DND-41 (cell line): ENCODE measurements at places on chromosomes 1 and 21.

DNA sequence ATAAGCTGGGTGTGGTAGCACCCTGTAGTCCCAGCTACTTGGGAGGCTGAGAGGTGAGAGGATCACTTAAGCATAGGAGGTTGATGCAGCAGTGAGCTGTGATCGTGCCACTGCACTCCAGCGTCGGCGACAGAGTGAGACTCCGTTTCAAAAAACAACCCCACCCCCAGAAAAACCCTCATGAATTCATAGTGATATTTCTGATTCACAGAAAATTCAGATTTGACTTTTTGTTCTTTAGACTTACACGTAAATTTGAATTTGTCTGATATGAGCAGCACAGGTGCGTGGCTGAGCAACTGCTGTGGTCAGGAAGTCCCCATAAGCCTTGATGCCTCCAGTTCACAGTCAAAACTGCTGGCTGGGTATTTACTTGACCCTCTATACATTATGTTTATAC, 10.0 kb upstream of the MORC3 start:
- H3K4me1 ChIP-seq, result no peaks in the 10 kb centered on the region
- H3K27ac ChIP-seq, result no peak overlapping the region
- no peaks in the 10 kb centered on the region for H3K36me3 ChIP-seq
- no peak for DNase-seq
- H3K27me3 ChIP-seq, result no peaks in the 10 kb centered on the region

DNA sequence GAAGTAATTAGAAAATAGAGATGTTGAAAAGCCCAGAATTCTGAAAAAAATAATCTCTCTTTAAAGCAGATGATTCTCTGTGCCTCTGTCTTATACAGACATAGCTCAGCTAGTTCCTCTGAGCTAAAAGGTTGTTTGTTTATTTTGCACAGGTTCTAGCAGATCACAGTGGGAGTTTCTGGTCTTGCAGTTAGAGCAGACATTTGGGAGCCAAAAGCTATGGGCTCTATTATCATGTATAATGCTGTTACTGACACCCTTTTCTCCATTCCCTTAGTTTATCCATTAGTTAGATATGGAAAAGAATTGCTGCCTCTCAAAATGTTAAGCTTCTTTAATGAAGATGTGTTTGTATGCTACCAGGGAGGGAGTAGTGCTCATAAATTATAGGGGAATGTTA, 20.5 kb upstream of the CD55 start:
- no peaks in the 10 kb centered on the region for H3K27me3 ChIP-seq
- no peak overlapping the region for H3K27ac ChIP-seq
- no peak overlapping the region for H3K4me3 ChIP-seq
- no peaks in the 10 kb centered on the region for H3K4me1 ChIP-seq
- DNase-seq, result no peak
- H3K36me3 ChIP-seq, result no peaks in the 10 kb centered on the region

DNA sequence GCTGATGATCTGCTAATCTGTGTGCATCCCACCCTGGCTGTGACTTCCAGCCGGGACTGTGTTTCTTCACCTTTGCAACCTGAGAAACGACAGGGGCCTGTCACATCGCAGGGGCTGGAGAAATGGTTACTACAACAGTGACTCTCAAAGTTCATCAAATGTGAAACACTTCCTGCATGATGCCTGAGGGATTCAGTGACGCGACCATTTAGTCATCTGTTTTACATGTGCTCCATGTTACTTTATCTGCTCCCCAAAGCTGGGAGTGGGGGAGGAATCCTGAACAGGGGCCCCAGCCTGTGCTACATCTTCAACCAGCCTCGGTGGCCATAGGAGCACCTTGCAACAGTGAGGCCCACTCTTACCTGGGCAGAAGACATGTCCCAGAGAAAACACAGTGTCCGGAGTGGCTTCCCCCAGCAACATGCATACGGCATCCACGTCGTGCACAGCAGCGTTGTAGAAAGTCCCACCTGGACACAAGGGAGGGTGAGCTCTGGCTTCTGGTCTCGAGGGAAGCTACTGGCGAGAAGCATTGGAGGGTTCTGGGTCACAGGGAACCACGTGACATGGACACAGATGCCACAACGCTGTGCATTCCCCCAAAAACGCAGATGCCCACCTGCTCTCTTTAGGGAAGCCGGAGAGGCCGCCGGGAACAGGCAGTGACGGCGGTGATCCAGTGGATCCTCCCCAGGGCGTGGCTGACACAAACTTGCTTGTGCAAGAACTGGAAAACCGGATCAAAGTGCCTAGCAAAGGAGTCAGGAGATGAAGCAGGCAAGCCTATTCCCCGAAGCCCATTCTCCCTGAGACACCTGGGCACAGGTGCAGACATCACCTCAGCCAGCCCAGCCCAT, 9.6 kb upstream of the CCDC27 start:
- H3K36me3 ChIP-seq, result no peaks in the 10 kb centered on the region
- H3K4me1 ChIP-seq, result no peaks in the 10 kb centered on the region
- no peak overlapping the region for H3K4me3 ChIP-seq

DNA sequence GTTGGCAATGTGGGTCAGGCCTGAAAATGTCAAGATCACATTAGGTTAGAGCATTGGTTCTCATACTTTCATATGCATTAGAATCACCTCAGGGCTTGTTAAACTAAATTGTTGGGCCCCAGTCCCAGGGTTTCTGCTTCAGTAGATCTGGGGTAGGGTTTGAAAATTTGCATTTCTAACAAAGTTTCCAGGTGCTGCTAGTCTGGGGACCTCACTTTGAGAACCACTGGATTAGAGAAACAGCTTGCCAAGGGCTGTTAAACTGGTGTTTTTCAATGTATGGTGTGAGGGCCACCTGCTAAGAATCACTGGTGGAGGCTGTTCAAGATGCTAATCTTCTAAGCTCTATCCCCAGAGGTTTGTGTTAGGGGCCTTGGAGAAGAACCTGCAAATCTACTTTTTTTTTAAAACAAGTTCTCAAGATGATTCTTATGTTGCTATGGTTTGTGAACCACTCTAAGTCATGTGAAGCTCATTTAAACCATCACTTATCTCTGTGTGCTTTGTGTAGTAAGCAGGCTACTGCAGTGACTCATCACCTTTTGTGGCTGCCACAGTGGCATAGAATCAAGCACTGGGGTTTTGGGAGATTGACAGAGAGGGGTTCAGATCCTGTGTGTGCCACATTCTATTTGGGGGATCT, 152.2 kb downstream of the S1PR1 start:
- peak overlapping the region; percentile 99 for H3K27ac ChIP-seq
- no peaks in the 10 kb centered on the region for H3K27me3 ChIP-seq
- peak overlapping the region; percentile 9; the same call in 1 of the 2 replicates for H3K4me3 ChIP-seq

GRCh38 chr1:115465802-115466363, 127.8 kb upstream of the NGF start:
- no peak for DNase-seq
- H3K4me1 ChIP-seq, result no peaks in the 10 kb centered on the region
- H3K4me3 ChIP-seq, result no peak overlapping the region
- no peaks in the 10 kb centered on the region for H3K36me3 ChIP-seq

DNA sequence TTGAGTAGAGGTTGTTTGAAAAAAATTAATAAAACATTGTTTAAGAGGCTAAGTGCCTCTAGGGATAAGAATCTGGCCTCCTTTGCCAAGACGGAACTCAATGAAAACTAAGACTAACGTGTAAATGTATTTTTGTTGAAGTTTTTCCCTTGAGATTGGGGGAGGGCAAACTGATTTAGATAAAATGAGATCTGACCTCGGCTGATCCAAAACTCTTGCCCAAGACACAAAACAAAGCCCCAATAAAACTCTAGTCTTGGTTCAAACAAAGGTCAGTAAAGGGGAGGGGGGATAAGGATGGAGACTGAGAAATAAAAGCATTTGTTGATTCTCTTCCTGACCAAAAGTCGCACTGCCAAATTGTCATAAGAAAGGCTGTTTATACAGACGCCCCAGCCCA, 134.8 kb upstream of the DPT start:
- no peaks in the 10 kb centered on the region for H3K4me1 ChIP-seq
- H3K4me3 ChIP-seq, result no peak overlapping the region
- H3K27me3 ChIP-seq, result no peaks in the 10 kb centered on the region
- no peaks in the 10 kb centered on the region for H3K36me3 ChIP-seq
- H3K27ac ChIP-seq, result no peak overlapping the region

- no peaks in the 10 kb centered on the region for H3K27me3 ChIP-seq
- H3K27ac ChIP-seq, result no peak overlapping the region
- H3K36me3 ChIP-seq, result peaks cover 11% of the 10 kb centered on the region; the same call in 1 of the 2 replicates
- no peak for DNase-seq
- no peak overlapping the region for H3K4me3 ChIP-seq
Measured at GRCh38 chr1:158076441-158076840, 83.0 kb downstream of the KIRREL1 start.

DNA sequence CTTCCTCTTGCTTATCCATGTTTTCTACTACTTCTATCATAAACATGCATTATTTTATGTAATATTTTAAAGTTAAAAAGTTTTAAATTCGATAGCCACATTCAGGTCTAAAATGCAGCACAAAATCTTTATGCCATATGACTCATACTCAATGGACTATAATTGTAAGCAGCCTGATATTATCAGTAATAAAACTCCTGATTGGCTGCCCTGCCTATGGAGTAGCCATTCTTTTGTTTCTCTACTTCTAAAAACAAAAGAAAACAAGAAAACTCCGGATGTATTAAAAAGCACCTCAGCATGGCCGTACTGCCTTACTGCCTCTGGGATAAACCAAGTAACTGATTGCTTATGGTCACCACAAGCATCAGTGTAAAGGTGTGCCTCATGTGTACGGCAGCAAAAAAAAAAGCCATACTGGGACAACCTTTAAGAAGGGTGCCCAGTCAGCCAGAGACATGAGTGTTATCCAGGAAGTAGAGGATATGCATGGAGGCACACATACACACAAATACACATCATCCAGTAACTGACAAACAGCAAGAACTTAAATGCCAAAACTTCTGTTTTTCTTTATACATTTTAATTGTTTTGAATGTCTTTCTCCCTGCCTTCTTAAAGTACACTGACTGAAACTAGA, 9.2 kb downstream of the SLC35D1 start:
- H3K36me3 ChIP-seq, result peaks cover 87% of the 10 kb centered on the region
- no peak overlapping the region for H3K27ac ChIP-seq
- DNase-seq, result no peak
- no peak overlapping the region for H3K4me3 ChIP-seq
- no peaks in the 10 kb centered on the region for H3K4me1 ChIP-seq

DNA sequence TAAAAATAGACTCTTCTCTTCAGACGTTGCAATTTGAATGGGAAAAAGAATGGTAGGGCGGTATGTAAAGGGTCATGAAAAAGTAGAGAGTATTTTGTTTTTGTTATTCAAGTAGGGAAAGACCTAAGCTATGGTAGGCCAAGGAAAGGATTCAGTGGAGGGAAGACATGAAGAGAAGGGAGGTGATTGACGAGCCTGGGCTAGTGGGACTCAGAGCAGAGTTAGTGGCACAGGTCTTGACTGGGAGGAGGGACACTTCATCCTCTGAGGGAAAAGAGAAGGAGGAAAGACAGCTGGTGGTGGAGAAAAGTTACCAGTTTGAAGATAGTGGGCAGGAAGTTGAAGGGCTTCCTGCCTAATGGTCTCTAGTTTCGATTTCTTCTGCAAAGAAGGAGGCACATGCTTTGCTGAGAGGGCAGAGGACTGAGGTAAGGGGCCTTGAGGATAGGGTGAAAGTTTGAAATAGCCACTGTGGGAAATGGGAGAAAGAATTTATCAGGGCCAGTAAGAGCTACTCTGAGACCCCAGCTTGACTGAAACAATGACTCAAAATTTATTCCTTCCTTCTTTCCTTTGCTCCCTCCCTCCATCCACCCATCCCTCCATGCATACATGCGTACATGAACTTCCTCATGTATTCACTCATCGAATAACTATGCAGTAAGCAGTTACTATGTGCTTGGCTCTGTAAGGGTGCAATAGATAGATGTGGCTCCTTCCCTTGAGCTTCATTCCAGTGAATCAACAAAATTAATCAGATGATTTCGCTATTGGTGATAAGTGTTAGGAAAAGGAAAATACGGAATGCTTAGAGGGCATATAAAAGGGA, 4.2 kb downstream of the CD48 start:
- no peak overlapping the region for H3K4me3 ChIP-seq
- H3K27ac ChIP-seq, result peak overlapping the region; percentile 99
- no peaks in the 10 kb centered on the region for H3K27me3 ChIP-seq
- peaks cover 70% of the 10 kb centered on the region for H3K4me1 ChIP-seq

- H3K4me1 ChIP-seq, result peaks cover 7% of the 10 kb centered on the region
- H3K27ac ChIP-seq, result no peak overlapping the region
- DNase-seq, result no peak
Measured at GRCh38 chr1:234589064-234589800, 20.7 kb downstream of the IRF2BP2 start.

DNA sequence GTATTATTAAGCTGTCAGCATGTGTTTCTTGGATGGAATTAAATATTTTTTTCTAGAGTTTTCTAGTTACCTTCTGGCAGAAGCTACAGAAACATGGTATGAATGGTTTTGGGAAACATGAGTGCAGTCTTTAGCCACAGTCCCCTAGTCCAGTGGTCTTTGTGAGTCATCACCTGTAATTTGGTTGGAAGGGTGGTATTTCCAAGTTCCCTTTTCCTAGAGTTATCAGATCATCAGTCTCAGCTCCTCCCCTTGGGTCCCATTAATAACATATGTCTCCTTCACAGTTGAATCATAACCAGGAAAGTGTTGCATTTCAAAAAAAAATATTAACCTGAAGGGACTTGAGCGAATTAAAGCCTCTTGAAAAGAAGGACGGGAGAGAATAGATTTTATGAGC, 27.0 kb downstream of the ELAVL4 start:
- DNase-seq, result no peak
- H3K27me3 ChIP-seq, result peaks cover 6% of the 10 kb centered on the region
- no peaks in the 10 kb centered on the region for H3K4me1 ChIP-seq
- no peaks in the 10 kb centered on the region for H3K36me3 ChIP-seq

DNA sequence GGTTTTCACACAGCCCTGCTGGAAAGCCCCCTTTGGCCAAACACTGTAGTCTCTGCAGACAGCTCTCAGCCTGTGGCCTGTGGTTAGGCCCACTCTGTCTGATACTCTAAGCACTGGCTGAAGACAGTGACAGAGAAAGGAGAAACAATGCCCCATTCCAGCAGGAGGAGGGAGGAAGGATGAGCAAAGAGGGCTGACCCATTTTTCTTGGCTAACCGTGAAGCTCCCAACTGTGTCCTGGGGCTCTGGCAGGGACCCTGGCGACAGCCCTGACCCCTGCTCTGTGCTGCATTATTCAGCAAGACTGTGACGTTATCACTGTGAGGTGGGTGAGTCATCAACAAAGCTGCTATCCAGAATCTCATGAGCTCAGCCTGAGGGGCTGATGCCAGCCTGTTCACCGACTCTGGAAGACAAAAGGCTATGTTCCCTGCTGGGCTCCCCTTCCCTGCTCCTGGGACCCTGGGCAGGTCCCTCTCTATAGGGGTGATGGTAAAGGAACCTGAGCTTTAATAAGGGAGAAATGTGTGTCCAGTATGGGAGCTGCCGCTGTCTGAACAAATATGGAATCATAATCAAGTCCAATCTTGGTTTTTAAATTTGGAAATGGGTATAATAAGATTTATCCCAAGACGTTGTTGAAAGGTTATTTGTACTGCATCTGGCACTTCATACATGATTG, 107.0 kb downstream of the RHOU start:
- H3K36me3 ChIP-seq, result no peaks in the 10 kb centered on the region
- H3K27me3 ChIP-seq, result no peaks in the 10 kb centered on the region
- no peaks in the 10 kb centered on the region for H3K4me1 ChIP-seq
- DNase-seq, result no peak
- H3K27ac ChIP-seq, result no peak overlapping the region
